ENCODE measurements at places on chromosomes 4 and X.

GRCh38 chr4:67922697-67923096, 38.9 kb upstream of the TMPRSS11D start:
- no peak for DNase-seq

DNA sequence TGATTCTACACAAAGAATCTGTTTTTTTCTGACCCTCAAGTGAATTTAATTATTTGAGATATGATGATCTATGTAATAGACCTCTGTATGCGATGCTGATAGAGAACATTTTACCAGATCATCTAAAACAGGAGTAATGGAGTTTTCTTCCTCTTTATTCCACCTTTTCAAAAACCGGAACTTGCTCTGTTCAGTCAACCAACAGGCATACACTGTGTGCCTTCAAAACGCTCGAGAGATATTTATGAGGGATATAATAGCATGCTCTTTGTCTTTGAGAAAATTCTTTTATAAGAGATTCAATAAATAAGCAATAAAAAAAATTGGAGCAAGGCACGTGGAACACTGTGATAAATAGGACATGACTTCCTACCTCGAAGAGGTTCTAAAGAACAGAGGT, 2.0 kb downstream of the NYX start:
- no peak for DNase-seq

- no peak for DNase-seq
These were observed 31.8 kb upstream of the AGA start for GRCh38 chr4:177473991-177474390.

GRCh38 chrX:18065956-18066355, 154.7 kb downstream of the BEND2 start:
- DNase-seq: no peak

DNA sequence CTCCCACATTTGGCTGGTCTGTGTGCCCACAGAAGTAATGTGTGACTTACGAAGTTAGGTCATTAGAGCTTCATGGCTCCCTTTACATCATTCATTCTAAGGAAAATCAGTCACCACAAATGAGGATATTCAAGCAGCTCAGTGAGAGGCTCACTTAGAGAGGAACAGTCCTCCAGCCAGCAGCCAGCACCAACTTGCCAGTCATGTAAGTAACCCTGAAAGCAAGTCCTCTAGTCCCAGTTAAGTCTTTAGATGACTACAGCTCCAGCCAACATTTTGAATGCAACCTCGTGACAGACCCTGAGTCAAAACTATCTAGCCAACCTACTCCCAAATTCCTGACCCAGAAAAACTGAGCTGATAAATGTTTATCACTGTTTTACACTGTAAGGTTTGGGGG, 71.3 kb downstream of the LRBA start:
- DNase-seq: no peak

- peak; percentile 42 for DNase-seq
These were observed 95.7 kb downstream of the NPNT start for GRCh38 chr4:105990933-105991332.

GRCh38 chr4:2750719-2751605, 5.2 kb downstream of the TNIP2 start:
- DNase-seq: no peak

- DNase-seq: no peak
These were observed 58.4 kb downstream of the SEPSECS start for GRCh38 chr4:25101836-25102235.

DNA sequence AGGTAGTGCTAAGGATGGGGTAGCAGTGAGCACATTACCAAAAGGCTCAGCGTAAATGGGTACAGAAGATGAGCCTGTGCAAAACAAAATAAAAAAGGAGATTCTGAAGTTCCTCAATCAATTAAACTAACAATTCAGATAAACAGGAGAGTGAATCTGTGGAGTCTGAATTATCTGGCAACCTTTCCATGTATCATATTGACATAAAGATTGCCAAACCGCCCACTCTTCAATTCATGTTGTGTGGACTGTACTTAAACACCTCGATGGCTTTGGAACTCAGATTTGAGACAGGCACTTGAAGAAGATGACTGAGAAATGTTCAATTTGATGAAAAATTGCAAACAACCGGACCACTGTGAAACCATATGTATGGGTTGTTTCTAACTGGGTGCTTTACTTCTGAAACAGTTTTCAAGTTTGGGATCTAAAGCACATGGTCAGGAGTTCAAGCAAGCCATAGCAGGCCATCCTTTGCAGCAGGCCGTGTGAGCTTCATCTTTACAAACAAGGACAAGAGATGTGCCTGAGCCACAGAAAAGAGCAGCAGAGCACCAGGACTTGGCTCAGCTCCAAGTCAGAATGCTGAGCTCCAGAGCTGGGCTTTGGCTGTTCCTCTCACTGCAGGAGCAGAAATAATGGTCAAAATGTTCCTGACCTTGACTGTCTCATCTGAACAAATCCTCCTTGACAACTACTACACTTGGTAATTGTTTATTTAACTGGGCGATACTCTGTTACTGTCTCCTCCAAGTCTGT, 108.1 kb downstream of the MGST2 start:
- DNase-seq: no peak

GRCh38 chrX:48720577-48721250, 24.2 kb downstream of the SUV39H1 start:
- no peak for DNase-seq

DNA sequence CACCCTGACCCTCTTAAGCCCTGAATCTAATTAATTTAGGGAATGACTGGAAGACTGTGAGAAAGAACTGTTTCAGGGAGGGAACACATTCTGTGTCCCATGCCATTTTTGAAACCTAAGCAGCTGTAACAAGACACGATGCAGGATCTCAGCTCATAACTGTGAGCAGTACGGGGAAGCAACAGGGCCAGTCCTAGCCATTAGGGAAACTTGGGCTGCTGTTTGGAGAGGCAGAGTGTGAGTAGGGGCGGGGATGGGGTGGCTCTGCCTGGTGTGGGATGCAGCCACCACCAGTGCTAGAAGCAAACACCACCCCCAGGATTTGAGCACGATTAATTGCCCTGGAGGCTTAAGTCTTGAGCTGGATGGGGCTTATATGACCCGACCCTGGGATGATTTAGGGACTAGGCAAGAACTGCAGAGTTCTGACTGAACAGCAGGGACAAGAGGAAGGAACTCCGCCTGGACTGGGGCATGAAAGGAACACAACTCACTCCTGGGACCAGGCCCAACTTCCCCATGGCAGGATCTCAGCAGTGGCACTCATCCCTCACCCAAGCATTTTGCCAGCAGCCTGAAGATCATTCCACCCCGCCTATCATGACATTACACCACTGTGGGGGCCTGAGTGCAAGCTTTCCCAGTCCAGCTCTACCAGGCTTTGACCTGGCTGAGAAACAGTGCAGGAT, 43.1 kb downstream of the ATRX start:
- DNase-seq: no peak

DNA sequence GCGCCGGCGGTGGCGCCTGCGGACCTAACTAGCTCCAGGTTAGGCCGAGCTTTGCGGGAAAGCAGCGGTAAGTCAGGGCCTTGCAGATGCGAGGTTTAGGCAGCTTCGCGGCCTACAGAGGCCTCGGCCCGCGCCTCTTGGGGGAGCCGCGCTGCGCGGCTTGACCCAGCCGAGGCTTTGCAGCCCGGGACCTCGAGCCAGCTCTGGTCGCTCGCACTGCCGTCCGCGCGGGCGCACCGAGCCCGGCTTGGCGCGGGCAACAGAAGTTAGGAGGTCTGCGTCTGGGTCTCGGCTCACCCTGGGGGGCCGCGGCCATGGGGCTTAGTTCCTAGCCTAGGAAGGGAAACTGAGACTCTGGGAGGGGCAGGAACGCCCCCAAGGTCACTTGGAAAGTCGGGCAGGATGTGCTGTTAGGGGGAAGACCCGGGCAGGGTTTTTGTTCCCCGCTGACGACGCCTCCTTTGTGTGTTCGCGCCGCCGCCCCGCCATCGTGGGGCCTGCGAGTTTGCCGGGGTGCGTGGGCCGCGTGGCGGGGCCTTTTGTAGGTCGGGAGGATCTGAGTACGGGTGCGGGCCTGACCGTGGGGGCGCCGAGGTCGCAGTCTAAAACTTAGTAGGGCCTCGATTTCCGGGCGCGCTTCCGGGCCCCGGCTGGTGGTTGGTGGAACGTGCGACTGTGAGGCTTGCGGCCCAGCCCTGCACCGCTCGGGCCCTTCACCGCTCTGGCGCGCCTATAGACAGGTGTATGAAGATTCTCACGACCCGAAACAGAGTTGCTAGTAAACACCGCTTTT, 482 bp downstream of the RNF4 start:
- peak; percentile 27 for DNase-seq

GRCh38 chrX:43560247-43560946, 95.7 kb upstream of the MAOA start:
- no peak for DNase-seq

- no peak for DNase-seq
These were observed 81.6 kb upstream of the TBC1D9 start for GRCh38 chr4:140837736-140838135.

DNA sequence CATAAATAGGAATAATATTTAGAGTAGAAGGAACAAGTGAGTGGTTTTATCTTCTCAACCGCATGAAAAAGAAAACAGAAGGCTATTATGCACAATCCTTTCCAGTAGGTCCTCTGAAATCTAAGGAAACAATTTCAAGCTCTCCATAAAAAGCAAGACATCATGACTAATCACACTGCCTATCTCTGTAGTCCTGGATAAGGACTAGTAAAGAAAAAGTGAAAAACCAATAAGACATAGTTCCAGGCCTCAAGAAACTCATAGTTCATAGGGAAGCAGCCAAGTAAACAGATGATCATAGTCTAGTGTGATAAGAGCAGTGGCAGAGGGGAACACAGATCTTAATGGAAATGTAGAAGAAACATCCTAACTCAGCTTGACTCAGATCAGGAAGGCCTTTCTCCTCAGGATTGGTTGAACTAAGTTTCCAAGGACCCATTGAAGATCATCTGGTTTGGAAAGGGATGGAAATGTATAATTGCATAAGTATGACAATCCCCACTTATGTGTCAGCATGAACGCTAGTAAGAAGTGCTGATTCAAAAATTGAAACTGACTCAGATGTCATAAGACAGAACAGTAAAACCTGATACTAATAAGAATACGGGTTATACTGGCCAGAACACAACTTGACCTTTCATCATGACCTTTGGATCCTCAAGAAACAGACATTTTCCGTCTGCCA, 155.3 kb downstream of the GRIA3 start:
- no peak for DNase-seq

DNA sequence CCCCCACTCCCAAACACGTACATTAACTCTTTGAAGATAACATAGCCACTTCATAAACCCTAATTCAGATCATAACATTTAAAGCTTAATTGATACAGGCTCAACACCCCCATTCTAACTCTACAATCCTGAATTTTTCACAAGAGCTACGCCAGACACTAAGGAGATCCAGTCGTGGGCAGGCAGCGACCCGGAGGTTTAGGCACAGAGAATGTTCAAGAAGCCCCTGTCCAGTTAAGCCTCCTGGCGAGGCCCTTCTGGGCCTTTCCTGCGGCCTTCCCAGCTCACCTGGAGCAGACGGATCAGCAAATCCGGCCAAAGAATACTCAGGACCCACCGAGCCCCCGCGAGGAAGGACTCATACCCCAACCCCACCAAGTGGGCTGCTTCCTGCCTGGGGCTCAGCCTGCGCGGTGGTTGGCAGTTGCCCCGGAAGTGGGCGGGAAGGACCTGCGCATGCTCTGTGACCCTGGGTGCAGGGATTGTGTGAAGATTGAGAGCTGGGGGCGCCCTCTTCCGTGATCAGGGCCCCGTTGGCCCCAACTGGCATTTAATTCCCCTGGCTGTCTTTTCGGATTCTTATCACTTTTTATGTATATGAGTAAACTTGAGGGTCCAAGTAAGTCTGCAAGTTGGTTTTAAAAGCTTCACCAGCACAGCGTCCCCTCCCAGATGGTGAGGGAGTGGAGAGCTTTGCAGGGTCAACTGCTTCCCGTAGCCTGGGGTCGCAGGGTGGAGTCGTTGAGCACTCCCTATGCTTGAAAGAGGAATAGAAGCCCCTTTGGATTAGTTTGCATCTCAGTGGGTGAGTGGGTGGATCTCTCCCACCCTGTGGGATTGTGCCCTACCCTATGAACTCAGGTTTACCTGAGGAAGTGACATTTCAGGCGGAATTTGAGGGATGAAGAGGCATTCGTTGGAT, at the start of gene TRIM61:
TRIM61 (minus strand) TSS at position 415 of the 922 bp plus-strand sequence. CDS start 7,655 bp downstream, outside the sequence.
- DNase-seq: no peak

GRCh38 chrX:23819385-23820234, 36.6 kb downstream of the SAT1 start:
- no peak for DNase-seq

- DNase-seq: no peak
These were observed 24.0 kb downstream of the HOPX start for GRCh38 chr4:56657128-56657527.

DNA sequence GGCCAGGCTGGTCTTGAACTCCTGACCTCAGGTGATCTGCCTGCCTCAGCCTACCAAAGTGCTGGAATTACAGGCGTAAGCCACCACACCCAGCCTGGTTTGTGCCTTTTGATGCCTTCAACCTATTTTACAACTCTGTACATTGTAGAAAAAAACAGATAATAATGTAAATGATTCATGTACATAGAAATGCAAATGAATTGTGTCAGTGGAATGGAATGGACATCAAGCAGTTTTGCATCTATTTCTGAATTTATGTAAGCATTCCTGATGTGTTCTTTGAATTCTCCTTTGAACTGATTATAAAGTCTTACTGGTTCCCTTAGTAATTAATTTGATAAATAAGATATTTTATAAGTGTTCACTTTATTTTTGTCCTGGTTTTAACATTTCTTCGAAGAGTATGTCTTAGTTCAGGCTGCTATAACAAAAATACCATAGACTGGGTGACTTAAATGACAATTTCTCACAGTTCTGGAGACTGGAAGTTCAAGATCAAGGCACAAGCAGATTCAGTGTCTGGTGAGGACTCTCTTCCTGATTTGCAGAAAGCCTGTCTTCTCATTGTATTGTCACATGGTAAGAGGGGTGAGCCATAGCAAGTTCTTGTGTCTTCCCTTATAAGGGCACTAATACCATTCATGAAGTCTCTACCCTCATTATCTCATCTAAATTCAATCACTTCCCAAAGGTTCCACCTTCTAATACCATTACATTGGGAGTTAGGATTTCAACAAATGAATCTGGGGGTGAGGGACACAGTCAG, 162.2 kb upstream of the S100G start:
- DNase-seq: no peak

DNA sequence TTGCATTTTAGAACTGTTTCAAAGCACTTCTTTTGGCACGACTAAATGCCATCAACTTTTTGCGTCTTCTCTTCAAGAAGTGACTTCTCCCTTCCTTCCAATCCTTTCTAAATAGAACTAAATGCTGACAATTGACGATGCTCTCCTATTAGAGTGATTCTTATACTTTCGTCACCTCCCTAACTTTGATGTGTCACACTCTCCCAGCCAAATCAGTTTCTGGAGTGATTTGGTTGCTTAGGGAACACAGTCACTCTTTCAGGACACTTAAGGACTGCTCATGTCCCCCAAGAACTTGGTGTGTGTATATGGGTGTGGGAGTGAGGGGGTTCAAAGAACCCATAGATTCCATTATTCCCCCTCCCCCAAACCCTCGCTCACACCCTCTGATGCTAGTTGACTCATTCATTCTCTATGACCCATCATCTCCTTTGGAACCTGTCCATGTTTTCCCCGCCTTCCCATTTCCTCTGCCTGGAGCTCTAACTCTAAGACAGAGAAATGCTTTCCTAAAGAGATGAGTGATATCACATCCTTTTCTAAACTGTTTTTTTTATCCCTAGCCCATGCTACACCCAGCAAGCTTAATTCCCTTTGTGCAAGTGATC, 26.8 kb upstream of the AREG start:
- no peak for DNase-seq
